Muscle of arm (tissue), 14 donors: ENCODE measurements at places on chromosomes 16 and 17.
A peak's percentile ranks its signal among the peaks of the same experiment; 100 is the strongest.

DNA sequence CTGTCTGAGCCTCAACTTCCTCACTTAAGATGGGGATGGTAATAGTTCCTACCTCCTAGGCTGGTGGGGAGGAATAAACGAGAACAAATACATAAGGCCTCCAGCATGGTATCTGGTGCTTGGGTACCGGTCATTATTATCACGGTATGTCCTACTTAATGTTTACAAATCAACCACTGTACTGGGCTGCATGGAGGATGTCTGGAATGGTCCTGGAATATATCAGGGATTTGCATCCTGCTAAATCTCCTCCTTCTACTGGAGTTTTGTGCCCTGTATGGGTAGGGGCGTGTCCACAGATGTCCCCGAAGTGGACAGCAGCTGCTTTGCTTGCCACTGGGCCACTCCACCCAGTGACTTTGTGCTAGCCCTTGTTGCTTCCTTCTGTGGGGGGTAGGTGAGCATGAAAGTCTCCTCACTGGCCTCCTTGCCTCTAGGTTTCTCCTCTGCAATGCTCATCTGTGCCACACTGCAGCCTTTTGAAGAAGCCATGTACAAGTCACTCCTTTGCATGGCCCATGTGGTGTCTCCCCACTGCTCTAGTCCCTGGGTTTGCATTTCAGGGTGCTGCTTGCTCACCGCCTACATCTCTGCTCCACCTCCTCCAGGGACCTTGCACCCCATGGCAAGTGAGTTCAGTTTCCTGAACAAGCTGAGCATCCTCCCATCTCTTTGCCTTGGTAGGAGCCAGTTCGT, 2.2 kb upstream of the CMIP start:
- no peak for DNase-seq

GRCh38 chr17:78903101-78903779, at the start of gene CEP295NL:
TSS of gene CEP295NL (minus strand) at chr17:78903201. CDS start at chr17:78901828, 1,373 bp downstream.
- DNase-seq = no peak

DNA sequence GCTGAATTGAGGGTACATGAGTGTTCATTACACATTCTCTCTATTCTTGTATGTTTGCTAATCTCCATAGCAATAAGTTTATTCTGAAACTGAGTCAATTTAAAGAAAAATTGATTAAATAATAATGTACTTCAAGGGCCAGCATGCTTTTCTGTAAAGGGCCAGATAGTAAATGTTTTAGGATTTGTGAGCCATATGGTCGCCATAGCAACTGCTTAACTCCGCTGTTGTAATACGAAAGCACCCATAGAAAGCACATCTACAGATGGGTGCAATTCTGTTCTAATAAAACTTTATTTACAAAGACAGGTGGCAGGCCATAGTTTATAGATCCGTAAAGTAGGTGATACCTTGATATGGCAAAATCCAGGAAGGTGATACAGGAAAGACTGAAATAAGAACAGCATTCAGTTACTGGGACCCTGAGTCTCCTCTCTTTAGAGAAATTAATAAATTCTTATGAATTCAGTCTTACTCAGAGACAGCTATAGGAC, 36.6 kb downstream of the GRIN2A start:
- DNase-seq = no peak

GRCh38 chr17:15650741-15651582, 31.5 kb upstream of the FBXW10B start:
- peak; percentile 39 for DNase-seq

GRCh38 chr16:303760-304505, 21.0 kb downstream of the PDIA2 start:
- DNase-seq = no peak

DNA sequence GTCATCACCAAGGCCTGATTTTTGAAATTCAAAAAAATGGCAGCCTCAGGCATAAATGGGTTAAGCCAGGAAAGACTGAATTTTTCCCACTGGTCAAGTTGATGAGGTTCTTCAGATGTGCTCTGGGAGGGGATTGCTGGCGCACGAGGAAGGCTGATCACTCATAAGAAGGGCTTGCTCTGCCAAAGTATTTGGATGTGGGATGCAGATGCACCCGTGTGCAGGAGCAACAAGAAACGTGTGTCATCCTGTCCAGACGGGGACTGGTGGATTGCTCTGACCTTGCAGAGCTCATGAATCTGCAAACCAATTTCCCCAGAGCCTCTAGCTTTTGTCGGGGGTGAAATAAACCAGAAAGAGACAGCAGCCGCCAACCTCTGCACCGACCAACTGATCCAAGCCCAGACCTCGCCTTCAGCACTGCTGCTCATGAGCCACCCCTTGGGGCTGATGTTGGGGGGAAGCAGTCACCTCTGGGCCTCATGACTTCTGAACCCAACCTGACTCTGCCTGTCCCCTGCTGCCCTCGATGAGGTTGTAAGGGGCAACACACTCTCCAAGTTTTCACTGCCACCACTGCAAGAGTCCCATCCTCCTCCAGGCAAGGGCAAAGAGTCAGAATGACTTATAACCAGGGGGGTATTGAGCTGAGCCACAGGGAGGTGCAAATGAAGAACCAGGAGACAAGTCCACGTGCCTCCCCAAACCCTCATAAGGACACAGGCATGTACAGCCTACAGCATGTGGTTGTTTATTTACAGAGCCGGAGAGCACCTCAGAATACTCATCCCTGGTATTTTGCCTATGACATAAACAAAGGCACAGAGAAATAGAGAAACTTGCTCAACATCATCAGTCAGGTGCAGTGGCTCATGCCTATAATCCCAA, 452.0 kb downstream of the SOX9 start:
- no peak for DNase-seq

- DNase-seq = no peak
These were observed 15.8 kb upstream of the PRM1 start for GRCh38 chr16:11296706-11297491.

- DNase-seq = no peak
These were observed 67.8 kb upstream of the FA2H start for GRCh38 chr16:74842413-74842812.

- DNase-seq = no peak
These were observed 2103.1 kb downstream of the TP53TG3F start for GRCh38 chr16:35562471-35562870.

GRCh38 chr16:11034481-11034931, 90.1 kb downstream of the CLEC16A start:
- no peak for DNase-seq

- DNase-seq = no peak
These were observed 1.9 kb upstream of the MYL11 start for GRCh38 chr16:30372725-30373124.

- no peak for DNase-seq
These were observed 11.2 kb downstream of the PIK3R5 start for GRCh38 chr17:8954339-8954738.

DNA sequence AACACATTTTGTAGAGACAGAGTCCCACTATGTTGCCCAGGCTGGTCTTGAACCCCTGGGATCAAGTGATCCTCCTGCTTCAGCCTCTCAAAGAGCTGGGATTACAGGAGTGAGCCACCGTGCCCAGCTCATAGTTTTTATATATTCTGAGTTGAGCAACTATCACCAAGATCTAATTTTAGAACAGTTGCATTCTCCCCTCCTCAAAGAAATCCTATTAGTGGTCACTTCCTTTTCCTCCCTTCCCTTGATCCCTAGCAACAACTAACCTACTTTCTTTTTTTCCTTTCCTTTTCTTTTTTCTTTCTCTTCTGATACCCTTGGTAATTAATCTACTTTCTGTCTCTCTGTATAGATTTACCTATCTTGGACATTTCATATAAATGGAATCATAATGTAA, 61.5 kb upstream of the B4GALNT2 start:
- DNase-seq = no peak

DNA sequence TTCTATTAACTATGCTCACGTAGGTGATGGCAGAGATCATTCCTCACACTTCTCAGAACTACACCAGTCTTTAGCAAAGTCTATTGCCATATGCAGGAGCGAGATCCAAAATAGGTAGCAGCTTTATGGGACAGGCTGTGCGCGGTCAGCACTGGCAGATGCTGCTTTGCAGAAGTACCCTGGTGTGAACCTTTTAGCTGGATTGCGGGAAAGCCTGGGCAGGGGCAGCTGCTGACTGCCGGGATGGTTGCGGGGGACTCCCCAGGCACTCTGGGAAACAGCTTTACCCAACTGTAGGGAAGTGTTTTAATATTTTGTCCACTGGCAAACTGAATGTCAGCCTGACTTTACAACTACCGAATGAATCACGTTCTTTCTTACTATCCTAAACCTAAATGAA, 251.3 kb downstream of the HS3ST3A1 start:
- DNase-seq = no peak

- DNase-seq = no peak
These were observed 381 bp downstream of the CTNS start for GRCh38 chr17:3636908-3637373.

DNA sequence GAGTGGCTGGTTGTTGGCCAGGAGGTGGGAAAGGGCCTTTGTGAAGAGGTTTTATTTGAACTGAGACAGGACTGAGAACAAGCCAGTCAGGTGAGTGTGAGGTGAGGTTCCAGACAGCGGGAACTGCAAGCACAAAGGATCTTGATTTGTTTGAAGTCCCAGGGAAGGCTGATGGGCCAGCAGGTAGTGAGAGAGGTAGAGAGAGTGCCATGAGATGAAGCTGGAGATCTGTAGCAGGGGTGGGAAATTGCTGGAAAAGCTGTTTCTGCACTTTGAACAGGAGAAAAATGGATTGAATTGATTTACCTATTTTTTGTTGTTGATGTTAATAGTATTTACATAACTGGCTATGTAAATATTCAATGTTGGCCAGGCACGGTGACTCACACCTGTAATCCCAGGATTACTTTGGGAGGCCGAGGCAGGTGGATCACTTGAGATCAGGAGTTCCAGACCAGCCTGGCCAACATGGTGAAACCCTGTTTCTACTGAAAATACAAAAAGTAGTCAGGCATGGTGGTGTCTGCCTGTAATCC, 7.7 kb upstream of the DCTPP1 start:
- DNase-seq = no peak

GRCh38 chr17:32701871-32702270, 175.1 kb downstream of the MYO1D start:
- no peak for DNase-seq

DNA sequence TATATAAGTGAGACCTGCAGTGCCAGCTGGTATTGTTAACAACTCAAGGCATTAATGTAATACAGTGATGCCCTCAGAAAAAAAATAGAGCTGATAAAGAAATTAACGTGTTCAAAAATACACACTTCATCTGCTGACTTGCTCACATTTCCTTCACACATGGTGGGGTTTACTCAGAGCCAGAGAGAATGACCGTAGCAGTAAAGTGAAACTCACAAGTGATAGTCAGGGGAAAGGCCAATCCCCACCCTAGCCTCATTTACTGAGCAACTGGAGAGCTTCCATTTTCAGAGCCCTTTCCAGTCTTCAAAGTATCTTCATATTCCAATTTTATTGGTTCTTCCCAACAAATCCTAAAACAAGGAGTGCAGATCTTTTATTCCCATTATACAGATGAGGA, 74.0 kb upstream of the HLF start:
- DNase-seq = no peak
